ENCODE measurements at places on chromosomes 13 and 19.

GRCh38 chr19:3494559-3494958, 5.9 kb downstream of the DOHH start:
- no peak for DNase-seq

GRCh38 chr13:51336746-51337145, 2.7 kb upstream of the SERPINE3 start:
- DNase-seq: no peak

GRCh38 chr13:29605860-29606526, 10.5 kb upstream of the SLC7A1 start:
- DNase-seq: no peak

GRCh38 chr19:30046522-30046921, 104.5 kb downstream of the URI1 start:
- peak; percentile 37 for DNase-seq

DNA sequence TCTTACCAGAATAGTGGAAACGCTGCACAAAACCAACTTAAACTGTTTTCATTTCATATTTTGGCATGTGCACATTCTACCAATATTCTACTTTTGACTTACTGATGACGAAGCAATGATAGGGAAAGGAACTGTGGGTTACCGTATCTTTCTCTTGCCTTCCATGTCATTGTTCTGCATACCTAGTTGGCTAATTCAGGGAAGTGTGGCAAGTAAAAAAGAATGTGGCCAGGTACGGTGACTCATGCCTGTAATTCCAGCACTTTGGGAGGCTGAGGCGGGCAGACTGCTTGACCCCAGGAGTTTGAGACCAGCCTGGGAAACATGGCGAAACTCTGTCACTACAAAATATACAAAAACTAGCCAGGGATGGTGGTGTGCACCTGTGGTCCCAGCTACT, 108.2 kb downstream of the SIPA1L3 start:
- no peak for DNase-seq

GRCh38 chr19:31583148-31583547, 233.9 kb upstream of the TSHZ3 start:
- no peak for DNase-seq

GRCh38 chr19:4051175-4052101, 15.3 kb downstream of the ZBTB7A start:
- no peak for DNase-seq

GRCh38 chr13:54750521-54750920, 1721.9 kb downstream of the OLFM4 start:
- DNase-seq: no peak

DNA sequence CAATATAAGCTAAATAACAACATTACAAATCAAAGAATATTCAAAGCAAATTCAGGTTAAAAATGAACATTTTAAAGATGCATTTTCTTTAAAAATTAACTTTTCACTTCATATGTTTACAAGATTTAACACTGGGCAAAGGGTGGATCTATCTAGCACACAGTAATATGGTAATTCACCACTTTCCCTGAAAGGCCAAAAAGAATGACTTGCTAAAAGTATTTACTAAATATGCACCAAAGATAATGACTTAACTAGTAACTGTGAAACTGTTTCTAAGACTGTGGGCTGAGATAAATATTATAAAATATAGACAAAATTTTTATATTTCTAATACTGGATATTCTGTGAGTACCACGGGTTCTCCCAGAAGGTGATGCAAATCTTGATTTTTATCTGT, 4.5 kb upstream of the EEF1AKMT1 start:
- no peak for DNase-seq

- no peak for DNase-seq
Measured at GRCh38 chr19:19540064-19540714, 2.1 kb downstream of the CILP2 start.

DNA sequence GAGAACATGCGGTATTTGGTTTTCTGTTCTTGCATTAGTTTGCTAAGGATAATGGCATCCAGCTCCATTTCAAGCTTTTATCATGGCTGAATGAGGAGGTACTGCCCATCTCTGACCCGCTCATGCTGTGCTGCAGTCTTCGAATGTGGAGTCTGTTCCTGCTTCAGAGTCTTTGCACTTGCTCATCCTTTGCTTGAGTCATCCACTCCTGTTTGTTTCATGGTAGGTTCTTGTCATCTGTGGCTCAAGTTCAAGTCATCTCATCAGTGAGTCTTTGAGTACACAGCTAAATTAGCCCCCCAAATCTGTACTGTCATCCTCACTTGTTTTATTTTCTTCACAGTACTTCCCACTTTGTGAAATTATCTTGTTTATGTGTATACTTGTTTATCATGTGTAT, 5.4 kb downstream of the UCHL3 start:
- peak; percentile 71 for DNase-seq

- DNase-seq: no peak
Measured at GRCh38 chr13:51928231-51928630, 66.5 kb downstream of the CCDC70 start.

GRCh38 chr19:16928916-16929315, 40.1 kb downstream of the F2RL3 start:
- no peak for DNase-seq

DNA sequence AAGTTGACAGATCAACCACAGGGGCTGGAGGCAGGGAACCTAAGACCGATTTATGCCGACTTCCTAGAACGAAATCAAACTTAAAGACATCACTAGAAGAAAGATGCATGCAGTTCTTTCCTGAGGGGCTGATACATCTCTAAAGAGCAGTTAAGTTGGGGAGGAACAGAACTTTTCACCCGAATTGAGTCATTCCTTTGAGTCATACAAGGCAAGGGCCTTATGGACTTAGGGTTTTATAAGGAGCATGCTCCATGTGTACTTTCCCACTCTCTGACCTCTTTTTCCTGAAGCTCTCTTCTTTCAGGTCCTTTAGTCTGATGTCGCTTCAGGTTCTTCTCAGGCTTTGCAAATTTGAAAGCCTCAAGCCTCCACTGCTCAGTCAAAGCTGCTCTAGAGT, 7.9 kb upstream of the FBXL3 start:
- peak; percentile 57 for DNase-seq

DNA sequence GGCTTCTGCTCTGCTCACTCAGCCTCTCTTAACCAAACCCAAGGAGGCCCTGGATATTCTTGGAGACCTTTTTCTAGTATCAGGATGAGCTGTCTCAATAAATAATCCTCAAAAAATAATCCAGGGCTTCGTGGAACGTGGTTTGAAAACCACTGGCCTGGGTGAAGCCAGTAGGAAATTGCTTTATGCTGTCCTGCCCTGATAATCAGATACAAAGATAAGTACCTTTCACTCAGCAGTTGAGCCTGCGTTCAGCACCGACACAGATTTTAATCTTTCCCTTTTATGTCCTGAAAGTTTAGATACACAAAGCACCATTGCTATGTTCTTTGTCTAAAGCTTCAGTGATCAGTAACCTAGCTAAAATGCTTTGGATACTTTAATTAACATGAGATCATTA, 460.0 kb downstream of the RFC3 start:
- DNase-seq: no peak

- DNase-seq: no peak
Measured at GRCh38 chr19:45762870-45763631, 6.0 kb downstream of the SIX5 start.

DNA sequence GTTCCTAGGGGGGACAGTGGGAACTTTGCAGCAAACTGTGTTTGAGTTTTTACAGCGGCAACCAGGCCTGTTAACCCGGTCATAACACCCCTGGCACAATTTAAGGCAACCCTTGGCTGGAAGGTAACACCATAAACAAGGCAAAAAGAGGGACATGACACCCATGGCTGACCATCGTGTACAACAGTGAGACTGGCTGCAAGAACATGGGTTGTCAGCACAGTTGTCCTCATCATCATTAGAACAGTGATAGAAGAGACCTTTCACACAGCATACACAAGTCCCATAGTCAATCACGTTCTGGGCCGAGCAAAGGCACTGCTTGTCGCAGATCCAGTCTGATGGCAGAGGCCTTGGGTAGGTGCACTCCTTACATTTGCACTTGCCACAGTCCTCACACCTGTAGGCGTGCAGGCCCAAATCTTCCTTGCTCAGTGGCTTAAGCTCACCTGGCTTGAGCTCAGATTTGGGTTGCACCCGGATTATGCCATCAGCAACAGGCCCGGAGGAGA, 4.1 kb downstream of the SPRY2 start:
- no peak for DNase-seq

GRCh38 chr19:49432141-49433073, 7.2 kb downstream of the GFY start:
- DNase-seq: no peak

GRCh38 chr13:20441879-20442278, 83.8 kb downstream of the CRYL1 start:
- peak; percentile 16 for DNase-seq

Data from RKO (cell line).